ENCODE measurements at places on chromosomes 2 and 18.

DNA sequence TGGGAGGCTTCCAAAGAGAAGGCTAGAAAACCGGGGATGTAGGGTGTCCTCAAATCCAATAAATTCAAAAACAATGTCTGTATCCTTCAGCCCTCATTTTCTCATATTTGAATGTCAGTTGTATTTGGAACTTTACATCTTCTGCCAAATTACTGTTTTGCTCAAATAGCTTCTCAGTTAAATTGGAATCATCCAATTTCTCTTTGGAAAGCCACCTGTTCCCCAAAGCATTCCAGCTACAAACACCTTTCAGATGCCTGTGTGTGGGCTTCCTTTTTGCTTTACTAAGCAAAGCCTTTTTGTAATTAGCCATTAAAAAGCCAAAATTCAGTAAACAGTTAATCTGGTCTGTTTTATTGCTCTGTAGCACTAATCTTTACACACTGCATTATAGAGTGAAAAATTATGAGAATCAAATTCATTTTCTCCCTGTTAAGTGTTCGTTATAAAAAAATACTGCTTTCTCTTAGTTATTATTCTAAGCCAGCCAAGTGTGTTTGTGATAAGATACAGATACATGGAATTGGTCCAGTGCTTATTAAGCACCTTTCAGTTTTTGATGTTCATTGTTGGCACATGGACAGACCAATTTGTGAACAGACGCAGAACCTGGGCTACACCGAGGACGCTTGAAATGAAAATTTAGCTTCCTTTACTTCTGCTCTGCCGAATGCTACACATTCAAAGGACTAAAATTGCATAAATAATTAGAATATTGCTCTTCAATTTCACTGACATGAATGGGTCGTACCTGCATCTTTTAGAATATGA lies 151.6 kb downstream of the RTN4 start:
- no peak for DNase-seq

DNA sequence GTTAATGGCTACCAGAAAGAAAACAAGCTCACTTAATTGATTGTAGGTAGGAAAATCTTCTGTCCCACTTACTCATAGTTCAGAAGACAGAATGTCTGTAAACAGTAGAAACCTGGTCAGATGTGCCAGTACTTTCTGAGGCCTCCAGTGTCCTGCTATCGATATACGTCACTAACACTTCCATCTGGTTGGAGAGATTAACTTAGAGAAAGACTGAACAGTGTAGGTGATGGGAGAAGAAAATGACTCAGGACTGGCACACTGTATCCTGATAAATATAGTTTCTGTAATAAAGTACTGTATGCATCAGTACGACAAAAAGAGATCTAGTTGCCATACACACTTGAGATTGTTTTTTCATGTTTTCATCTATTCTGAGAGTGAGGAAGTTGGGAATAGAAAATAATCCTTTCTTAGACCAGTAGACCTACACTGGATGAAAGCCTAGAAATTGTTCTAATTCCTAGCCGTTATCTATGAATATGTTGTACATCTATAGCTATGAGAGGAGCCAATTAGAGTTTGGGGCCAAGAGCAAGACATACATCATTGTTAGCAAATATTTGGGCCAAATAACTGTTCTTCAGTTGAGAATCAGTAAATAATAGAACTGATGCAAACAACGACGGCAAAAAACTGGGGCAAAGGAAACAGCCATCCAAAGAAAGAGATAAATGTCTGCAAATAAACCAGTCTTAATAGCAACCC lies 105.9 kb downstream of the NAT8 start:
- no peak for DNase-seq

DNA sequence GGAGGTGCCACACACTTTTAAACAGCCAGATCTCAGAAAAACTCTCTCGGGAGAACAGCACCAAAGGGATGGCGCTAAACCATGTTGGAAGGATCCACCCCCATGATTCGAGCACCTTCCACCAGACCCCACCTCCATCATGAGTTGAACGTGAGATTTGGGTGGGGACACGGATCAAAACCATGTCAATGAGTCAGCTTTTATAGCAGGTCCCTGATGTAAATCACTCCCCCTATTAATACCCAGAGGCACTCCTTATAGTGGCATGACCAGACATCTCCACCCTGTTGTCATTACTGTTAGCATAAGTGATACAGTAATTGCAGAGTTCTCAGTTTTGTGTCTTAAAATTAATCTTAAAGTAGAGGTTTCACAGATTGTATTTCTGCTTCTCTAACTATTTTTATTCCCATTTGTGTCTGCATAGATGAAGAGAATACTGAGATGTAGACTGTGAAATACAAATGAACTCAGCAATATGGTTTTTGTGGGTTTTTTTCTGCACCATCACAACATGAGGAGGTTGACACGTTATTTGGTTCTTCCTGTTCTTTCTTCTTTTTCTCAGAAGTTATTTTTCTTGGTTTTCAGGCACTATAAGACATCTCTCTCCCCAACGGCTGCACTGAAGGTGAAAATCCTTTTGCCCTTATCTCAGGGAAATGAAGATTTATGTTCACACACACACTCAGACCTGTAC lies 218.2 kb downstream of the ARL4C start:
- no peak for DNase-seq

GRCh38 chr2:36633470-36634092 lies 35.6 kb upstream of the FEZ2 start:
- DNase-seq: no peak

- no peak for DNase-seq
Measured at GRCh38 chr2:148817210-148817708, 57.8 kb upstream of the KIF5C start.

DNA sequence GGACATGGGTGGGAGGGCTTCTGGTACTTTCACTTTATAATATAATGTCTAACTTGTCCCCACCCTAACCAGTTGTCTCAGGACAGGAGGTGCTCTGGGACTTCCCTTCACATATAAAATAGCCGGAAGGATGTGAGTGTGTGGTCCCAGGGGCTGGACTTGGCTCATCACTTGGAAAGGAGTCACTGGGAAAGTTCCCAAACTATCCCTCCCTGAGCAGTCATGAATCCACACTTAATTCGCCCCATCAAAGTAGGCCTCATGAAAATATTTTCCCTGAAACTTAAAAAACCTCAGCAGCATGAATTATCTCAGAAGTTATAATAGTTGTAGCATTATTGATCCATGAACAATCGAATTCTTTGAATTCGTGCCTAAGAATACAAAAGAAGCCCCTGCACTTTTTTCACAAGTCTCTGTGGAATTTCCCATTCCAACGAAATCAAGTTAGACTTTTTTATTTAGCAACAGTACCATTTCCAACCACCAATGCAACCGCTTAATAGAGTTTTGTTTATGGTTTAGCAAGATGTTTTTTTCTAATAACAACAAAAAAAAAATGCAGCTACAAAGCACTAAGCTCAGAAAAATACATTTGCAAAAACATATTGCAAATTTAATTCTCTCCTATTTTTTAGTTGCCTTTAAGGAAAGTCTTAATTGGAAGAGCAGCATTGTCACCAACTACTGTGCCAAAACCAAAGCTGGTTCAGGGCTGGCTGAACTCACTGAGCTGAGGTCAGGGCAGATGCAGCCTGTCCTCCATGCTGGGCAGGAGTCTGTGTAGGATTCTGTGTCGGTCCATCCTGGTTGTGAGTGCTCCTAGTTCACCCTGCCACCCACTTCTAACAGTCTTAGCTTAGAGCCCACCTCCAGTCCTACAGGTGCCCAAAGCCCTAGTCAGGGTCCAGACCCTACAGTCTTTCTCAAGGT lies 68.8 kb upstream of the SPTBN1 start:
- DNase-seq: peak; percentile 79
